T-helper 2 cell treated with Interferon-gamma antibody and Interleukin-4, amounts not matched to agents 5 μg/mL and 100 μg/mL, for 36 hours (primary cell): ENCODE measurements at places on chromosomes 5 and 9.

GRCh38 chr9:125963932-125964331 lies 216.8 kb downstream of the PBX3 start:
- DNase-seq = no peak

DNA sequence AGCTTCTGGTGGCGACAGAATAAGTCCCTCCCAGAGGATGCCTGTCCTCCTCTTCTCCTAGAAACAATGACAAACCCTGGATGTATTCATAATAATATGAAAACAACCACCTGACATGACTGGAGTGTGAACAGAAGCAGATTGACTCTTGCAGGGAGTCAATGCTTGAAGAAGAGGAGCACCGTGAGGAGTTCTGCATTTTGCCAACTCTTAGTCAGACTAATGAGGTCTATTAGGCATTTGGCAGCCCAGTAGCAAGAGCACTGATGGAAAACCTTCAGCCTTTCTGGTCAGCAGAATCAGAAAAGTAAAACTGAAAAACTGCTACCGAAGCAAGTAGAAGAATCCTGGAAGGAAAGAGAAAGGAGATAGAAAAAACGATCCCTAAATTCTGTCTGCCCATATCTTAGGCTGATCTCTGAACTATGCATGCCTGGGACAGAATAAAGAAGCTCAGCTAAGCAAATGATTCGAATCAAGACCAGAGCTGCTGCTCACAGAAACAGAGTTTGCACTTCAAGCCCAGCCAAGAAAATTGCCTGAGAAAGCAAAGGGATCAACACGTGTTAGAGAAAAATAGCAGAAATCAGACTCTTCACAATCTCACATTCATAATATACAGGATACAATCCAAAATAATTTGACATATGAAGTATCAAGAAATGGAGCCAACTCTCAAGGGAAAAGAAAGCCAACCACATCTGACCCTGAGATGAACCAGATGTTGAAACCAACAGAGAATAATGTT lies 69.5 kb upstream of the OSMR start:
- no peak for DNase-seq

DNA sequence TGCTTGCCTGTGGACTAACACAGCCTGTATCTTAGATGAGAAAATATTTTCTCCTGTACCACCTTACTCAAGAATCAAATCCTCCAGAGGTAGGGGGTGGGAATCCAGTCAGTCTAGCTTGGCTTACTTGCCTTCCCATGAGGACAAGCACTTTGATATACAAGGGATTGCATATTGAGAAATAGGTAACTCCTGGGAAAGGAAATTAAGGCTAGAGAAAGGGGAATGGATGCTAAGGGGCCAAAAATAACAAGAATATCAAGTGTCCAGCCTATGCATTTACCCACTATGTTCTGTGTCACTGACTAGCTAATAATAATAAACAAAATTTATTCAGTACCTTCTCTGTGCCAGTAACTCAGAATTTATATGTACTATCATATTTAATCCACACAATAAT lies 21.4 kb upstream of the SNX2 start:
- no peak for DNase-seq

DNA sequence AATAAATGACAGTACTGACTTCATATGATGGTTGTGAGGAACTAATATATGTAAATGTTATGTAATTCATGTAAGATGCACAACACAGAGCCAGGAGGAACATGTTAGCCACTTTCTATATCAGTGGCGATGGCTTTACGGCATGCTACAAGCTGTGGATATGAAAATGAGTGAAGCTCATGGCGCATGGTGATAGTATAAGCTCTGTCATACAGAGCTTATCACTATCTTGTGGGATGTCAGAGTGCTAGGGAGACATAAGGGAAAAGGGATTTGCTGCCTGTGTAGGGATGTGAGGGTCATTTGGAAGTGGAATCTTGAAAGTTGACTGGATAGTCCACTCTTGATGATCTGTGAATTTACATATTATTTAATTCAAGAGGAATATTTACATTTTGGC lies 13.6 kb downstream of the CPEB4 start:
- no peak for DNase-seq

DNA sequence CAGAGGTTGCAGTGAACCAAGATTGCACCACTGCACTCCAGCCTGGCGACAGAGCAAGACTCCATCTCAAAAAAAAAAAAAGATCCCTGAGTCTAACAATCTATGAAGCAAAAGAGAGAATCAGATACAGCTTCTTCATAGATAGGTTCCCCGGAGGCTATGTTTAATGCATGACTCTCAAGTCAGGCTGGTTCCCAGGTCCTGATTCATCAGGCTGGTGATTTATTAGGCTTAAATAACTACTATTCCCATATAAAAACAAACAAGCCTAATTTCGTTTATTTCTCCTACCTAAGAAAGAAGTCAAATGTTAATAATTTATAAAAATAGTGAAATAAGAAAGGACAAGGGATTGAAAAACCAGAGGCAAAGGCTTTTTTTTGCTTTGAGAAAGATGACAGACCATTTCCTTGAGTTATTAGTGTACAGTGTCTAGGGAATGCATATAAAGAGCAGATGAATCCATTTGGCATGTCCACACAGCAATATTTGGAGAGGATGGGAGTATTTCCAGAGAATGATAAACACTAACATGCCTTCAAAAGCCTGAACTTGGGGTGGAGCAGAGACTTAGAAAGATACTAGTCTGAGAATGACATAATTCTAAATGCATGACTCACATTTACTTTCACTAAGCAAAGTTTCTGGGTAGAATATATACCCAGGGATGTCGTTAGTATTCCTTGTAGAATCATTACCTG lies 115.3 kb downstream of the NREP start:
- no peak for DNase-seq

- peak; percentile 40 for DNase-seq
Measured at GRCh38 chr5:171418982-171419687, at the start of gene FGF18. TSS of gene FGF18 (plus strand) at chr5:171419647. CDS start at chr5:171420200, 553 bp downstream.

GRCh38 chr5:53326424-53327153 lies 153.8 kb upstream of the FST start:
- DNase-seq = no peak

- DNase-seq = no peak
Measured at GRCh38 chr5:39489263-39489662, 64.5 kb upstream of the DAB2 start.

GRCh38 chr5:74550927-74551326 lies 89.6 kb downstream of the ENC1 start:
- no peak for DNase-seq

- peak; percentile 53 for DNase-seq
Measured at GRCh38 chr5:72848474-72849428, 32.3 kb downstream of the TNPO1 start.

- DNase-seq = no peak
Measured at GRCh38 chr9:126330536-126330935, 3.9 kb downstream of the MVB12B start.

GRCh38 chr5:22693121-22693520 lies 160.0 kb downstream of the CDH12 start:
- no peak for DNase-seq

- no peak for DNase-seq
Measured at GRCh38 chr9:127847178-127847510, 7.3 kb downstream of the ENG start.

DNA sequence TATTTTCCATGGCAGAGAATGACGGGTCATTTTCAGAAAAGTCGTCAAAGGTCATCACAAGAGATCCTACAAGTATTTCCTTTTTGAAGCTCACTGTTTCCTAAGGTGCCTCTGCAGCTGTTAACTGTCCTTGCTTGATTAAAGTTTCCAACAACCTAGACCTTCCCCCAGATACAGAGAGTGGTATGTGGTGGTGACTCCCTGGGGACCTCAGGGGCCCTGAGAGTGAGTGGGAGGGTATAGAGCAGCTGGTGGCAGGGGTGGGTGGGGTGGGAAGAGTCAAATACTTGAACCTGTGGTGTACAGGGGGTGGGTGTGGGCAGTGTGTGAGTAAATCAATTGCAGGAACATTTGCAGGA lies 1.6 kb upstream of the CD72 start:
- no peak for DNase-seq

- DNase-seq = no peak
Measured at GRCh38 chr5:77486344-77486962, 5.7 kb downstream of the WDR41 start.

DNA sequence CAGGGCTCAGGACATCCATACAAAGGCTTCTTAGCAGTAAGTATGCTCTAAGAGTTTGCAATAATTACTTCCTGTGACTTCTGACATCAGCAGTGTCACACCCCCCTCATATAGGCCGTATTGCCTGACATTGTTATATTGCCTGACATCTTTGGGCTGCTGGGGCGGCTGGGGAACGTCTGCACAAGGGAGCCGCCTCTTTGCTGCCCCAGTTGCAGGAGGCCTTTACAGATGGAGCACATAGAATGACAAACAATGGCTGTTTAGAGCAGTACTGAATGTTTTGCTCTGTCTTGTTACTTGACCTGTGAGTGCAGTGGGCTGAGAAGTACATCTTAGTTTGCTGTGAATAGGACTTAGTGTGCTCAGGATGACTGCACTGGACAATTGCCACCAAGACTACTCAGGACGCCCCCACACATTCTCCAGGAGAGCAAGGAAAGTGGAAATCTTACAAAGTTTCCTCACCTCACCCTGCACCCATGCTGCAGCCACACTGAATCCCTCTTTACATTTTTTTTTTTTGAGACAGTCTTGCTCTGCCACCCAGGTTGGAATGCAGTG lies 65.4 kb upstream of the SPOCK1 start:
- DNase-seq = no peak

GRCh38 chr5:98975682-98976407 lies 47.0 kb upstream of the CHD1 start:
- no peak for DNase-seq

- no peak for DNase-seq
Measured at GRCh38 chr5:106587-106986, 14.6 kb downstream of the PLEKHG4B start.

- DNase-seq = no peak
Measured at GRCh38 chr5:347712-348284, 26.3 kb downstream of the AHRR start.

GRCh38 chr9:73229543-73229942 lies 77.9 kb downstream of the ANXA1 start:
- DNase-seq = no peak

GRCh38 chr5:176822041-176822792 lies 11.9 kb downstream of the UNC5A start:
- no peak for DNase-seq

DNA sequence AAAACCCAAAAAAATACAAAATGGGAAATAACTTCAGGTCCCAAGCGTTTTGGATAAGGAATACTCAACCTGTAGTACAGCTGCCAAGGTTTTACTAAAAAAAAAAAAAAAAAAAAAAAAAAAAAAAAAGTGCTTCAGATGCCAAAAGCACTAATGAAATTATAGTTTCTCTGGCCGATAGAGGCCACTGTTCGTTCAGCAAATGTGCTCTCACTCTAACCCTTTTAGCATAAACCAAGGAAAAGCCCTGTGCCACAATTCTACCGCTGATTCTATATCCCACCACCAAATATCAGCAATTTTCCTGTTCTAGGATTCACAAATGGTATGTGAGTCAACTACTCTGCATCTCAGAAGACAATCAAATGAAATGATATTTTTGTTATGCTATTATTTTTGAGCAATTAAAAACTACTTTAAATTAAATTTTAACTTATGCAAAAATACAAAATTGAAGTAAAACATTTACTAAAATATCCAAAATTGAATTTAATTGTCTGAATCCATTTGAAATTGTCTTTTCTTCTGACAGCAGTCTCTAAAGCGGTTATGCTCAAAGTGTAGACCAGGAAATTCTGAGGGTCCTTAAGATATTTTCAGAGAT lies 79.8 kb downstream of the RICTOR start:
- DNase-seq = no peak

DNA sequence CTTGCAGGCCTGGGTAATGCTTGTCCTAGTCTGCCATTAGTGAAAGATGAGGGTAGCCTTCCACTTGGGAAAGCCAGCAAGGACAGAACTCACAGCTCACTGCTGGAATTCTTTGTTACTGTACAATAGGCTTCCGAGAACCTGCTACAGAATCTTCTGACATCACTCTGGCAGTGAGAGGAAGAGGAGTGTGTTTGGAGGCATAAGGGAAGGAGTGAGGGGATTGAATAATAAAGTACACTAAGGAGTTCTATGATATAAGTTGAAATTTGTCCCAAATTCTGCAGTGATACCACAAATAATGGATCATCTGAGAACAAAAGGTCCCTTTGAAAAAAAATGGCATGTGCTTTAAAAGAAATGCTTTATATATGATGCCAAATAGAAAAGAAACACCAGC lies at the start of gene SPATA9:
Gene SPATA9, minus strand, starts transcription at position 101 of the 400 bp plus-strand sequence. CDS start 137 bp downstream, outside the sequence.
- no peak for DNase-seq

GRCh38 chr5:158845941-158846340 lies 253.8 kb downstream of the EBF1 start:
- DNase-seq = no peak
